ENCODE measurements at places on chromosomes 1 and 21. TPM values are rescaled to one million over a fixed set of nuclear protein-coding genes. Genes with fewer than 3 reads are reported as not detected.

DNA sequence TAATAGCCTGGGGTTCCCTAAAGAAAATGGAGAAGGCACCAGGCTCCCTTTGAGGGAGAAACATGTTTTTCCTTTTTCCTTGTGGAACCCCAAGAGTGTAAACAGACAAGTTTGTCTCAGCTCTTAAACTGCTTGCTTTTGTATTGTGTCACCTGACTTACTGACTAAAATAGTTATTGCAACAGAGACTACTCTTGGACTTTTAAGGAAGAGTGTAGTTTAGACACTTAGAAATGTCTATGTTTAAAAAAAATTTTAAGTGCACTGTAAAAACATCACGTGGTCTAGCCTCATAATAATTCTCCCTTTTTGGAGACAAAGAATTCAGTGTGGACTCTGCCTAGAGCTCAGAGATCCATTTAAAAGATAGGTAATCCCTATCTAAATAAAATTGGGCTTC, 141.1 kb downstream of the TRIM33 start:
- DNase-seq, result peak; percentile 54

GRCh38 chr21:16476056-16476825, 746.5 kb downstream of the USP25 start:
- peak; percentile 57 for DNase-seq

FAAH gene
- polyA plus RNA-seq, result 15.0 TPM

- DNase-seq, result no peak
Measured at GRCh38 chr1:71948561-71948960, 333.8 kb downstream of the NEGR1 start.

- DNase-seq, result no peak
Measured at GRCh38 chr1:36656271-36656670, 173.6 kb upstream of the CSF3R start.

GRCh38 chr1:74340656-74341055, 105.5 kb downstream of the TNNI3K start:
- DNase-seq, result no peak

FAM72B gene
- polyA plus RNA-seq, result 3.0 TPM

Measured in muscle of leg (tissue), 16 donors.